ENCODE measurements at places on chromosomes 1 and 21. TPM values are rescaled to one million over a fixed set of nuclear protein-coding genes. Genes with fewer than 3 reads are reported as not detected.

- no peaks in the 10 kb centered on the region for H3K4me1 ChIP-seq
- no peaks in the 10 kb centered on the region for H3K36me3 ChIP-seq
- no peak overlapping the region for H3K4me3 ChIP-seq
- H3K27me3 ChIP-seq = peaks cover 20% of the 10 kb centered on the region
- no peak for DNase-seq
Measured at GRCh38 chr1:14015917-14016316, 315.9 kb downstream of the PRDM2 start.

GJB5 gene
- total RNA-seq = not detected

- no peak overlapping the region for H3K27ac ChIP-seq
- H3K4me1 ChIP-seq = peaks cover 60% of the 10 kb centered on the region
- no peak overlapping the region for H3K4me3 ChIP-seq
- DNase-seq = peak; percentile 38
Measured at GRCh38 chr1:230141021-230141648, 74.1 kb downstream of the GALNT2 start.

DNA sequence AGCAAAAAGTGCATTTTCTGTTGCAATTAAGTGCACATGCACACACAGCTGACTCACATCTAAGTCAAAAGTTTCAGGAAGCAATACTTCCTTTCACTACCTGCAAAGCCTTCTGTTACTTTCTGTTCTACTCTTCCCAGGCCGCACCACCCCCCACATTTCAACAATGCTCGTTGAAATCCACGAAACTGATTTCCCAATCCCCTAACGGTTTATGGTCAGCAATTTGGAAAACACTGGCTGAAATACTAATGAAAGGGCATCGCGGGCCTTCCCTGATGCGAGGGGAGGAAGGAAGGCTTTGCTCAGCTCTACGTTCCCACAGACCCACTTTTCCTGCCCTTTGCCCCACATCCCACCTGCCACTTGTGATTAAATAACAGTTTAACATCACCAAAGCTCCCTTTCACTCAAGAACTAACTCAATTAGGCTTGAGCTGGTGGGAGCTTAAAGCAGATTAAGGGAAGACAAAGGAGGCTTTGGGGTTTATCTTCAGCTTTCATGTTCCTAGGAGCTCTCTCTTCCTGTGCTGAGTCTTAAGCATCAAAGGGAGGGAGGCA is 243.2 kb upstream of the RAB4A start:
- H3K36me3 ChIP-seq = no peaks in the 10 kb centered on the region
- peak overlapping the region; percentile 54 for H3K27ac ChIP-seq
- peak overlapping the region; percentile 62 for H3K4me3 ChIP-seq
- no peaks in the 10 kb centered on the region for H3K27me3 ChIP-seq
- peaks cover 11% of the 10 kb centered on the region for H3K4me1 ChIP-seq

PTPRC gene
- 689 TPM for total RNA-seq

DNA sequence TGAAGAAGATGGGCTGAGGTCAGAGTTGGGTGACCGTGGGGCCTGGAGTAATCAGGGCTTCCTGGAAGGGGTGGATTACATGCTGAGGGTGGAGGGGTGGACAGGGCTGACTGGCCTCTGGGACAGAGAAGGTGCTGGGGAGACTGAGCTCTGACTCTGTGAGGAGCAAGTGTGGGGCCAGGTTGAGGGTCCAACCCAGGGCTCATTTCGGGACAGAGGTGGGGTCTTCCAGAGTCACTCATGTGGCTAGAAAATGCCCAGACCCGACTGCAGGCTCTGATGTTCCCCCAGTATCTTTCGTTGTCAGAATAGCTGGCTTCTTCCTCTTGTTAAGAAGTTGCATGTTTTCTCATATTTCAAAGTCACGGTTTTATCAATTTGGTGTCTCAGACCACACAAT is 311.8 kb downstream of the PTPRU start:
- H3K27me3 ChIP-seq = no peaks in the 10 kb centered on the region
- no peak overlapping the region for H3K27ac ChIP-seq
- no peak overlapping the region for H3K4me3 ChIP-seq
- DNase-seq = no peak

OR6N1 gene
- not detected for total RNA-seq

DNA sequence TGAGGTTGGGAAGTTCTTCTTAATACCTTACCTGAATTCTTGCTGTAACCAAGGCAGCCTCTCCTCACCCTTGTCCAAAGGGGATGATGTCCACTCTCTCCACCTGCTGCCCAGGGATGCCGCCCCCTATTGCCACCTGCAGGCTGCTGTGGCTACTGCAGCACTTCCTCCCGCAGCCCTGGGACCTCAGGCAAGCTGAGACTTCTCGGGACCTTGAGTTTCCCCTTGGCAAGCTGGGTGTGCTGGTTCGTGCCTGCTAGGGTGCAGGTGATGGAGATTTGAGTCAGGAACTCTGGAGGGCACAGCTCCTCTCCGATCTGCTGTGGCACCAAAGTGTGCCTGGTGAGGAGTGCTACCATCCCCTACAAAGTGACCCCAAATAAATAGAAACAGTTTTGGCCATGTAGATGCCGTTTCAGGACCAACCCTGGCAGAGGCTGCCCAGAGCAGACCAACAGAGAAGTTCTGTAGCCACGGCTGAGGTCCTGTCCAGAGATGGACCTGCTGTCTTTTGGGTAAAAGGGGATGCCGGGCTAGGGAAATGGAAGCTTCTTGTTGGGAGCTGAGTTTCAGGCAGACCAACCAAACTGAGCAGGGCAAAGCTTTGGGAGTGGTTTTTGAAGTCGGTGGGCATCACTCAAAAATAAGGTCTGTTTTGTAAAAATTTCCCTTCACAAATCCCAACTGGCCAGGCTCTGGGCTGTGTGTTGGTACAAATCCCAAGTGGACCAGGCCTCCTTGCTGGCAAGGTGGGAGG is 31.7 kb downstream of the RUNX3 start:
- peaks cover 21% of the 10 kb centered on the region for H3K36me3 ChIP-seq
- DNase-seq = peak; percentile 67
- peaks cover 23% of the 10 kb centered on the region for H3K4me1 ChIP-seq
- H3K4me3 ChIP-seq = no peak overlapping the region
- no peak overlapping the region for H3K27ac ChIP-seq
- no peaks in the 10 kb centered on the region for H3K27me3 ChIP-seq

DNA sequence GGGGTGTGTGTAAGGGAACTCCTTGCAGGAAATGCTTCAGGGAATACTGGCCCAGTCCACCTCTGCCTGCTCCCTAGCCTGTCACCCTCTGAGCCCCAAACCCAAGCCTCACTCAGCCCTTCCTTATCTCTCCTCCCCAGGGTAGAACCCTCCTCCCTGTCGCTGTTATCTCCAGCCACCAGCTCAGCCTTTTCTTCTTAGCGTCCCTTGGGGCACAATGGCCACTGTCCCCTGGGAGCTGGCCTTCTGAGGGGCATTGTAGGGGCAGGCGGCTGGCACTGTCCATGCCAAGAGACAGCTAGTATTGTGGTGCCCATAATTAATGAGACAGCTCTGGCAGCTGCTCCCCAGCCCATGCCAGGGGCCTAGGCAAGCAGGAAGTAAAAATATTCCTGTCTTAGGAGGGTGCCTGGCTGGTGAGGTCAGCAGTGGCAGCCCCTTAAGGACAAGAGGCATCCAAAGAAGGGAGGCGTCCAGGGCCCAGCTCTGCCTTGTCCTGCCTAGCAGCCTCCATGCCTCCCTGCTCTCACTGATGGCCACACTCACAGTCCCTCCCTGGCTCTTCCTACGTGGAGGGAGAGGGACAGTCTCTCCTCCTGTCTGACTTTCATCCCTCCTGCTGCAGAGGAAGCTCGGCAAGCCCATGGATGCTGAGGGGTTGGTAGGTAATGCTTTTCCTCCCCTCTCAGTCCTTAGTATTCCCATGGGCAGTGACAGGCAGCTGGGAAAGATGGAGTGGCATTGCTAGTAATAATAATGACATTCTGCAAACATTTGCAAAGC is 37.5 kb downstream of the KCNQ4 start:
- no peaks in the 10 kb centered on the region for H3K27me3 ChIP-seq
- no peaks in the 10 kb centered on the region for H3K36me3 ChIP-seq
- no peak overlapping the region for H3K27ac ChIP-seq
- DNase-seq = no peak
- no peak overlapping the region for H3K4me3 ChIP-seq

GRCh38 chr1:36735939-36736730 is 253.4 kb upstream of the CSF3R start:
- no peak overlapping the region for H3K27ac ChIP-seq
- DNase-seq = no peak
- H3K4me1 ChIP-seq = no peaks in the 10 kb centered on the region
- peaks cover 31% of the 10 kb centered on the region for H3K27me3 ChIP-seq

EPHA10 gene
- total RNA-seq = 0.33 TPM

DNA sequence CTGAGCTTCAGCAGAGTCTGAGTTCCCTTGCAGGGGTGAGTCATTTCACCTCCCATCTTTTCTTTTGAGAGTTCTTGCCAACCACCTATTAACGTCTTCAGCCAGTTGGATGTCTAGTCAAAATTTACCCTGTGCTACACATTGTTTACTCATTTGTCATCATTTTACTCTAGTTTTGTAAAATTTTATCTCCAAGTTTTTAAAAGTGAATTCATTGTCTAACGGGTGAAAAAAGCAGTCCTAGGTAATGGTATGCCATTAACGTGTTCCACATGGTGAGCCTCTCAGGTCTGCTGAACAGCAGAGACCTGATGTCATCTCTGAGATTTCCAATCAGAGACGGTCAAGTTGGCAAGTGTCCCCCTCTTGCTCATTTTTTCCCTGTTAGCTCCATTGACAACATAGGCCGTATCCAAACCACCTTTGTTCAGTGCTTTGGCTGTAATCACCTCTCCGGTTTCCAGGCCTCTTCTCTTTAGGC is 85.4 kb downstream of the TBX15 start:
- H3K27me3 ChIP-seq = no peaks in the 10 kb centered on the region
- DNase-seq = no peak
- H3K4me3 ChIP-seq = no peak overlapping the region
- H3K36me3 ChIP-seq = no peaks in the 10 kb centered on the region

DNA sequence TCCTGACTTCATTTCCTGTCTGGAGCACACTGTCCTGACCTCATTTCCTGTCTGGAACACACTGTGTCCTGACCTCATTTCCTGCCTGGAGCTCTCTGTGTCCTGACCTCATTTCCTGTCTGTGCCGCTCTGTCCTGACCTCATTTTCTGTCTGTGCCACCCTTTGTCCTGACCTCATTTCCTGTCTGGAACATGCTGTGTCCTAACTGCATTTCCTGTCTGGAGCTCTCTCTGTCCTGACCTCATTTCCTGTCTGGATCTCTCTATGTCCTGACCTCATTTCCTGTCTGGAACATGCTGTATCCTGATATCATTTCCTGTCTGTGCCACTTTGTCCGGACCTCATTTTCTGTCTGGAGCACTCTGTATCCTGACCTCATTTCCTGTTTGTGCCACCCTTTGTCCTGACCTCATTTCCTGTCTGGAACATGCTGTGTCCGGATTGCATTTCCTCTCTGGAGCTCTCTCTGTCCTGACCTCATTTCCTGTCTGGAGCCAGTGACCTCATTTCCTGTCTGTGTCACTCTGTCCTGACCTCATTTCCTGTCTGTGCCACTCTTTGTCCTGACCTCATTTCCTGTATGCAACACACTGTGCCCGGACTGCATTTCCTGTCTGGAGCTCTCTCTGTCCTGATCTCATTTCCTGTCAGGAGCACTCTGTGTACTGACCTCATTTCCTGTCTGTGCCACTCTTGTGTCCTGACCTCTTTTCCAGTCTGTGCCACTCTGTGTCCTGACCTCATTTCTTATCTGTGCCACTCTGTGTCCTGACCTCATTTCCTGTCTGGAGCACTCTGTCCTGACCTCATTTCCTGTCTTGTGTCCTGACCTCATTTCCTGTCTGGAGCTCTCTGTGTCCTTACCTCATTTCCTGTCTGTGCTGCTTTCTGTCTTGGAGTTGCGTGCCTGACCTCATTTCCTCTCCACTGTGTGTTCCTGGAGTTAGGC is 27.6 kb downstream of the SKI start:
- peaks cover 66% of the 10 kb centered on the region for H3K4me1 ChIP-seq
- H3K27me3 ChIP-seq = no peaks in the 10 kb centered on the region
- no peak overlapping the region for H3K27ac ChIP-seq
- H3K36me3 ChIP-seq = peaks cover 28% of the 10 kb centered on the region

MARK1 gene
- total RNA-seq = not detected

GRCh38 chr1:119697598-119697997 is 14.1 kb upstream of the PHGDH start:
- no peaks in the 10 kb centered on the region for H3K4me1 ChIP-seq
- peaks cover 16% of the 10 kb centered on the region for H3K27me3 ChIP-seq
- H3K27ac ChIP-seq = no peak overlapping the region
- no peak for DNase-seq
- peaks cover 4% of the 10 kb centered on the region for H3K36me3 ChIP-seq

- H3K4me1 ChIP-seq = no peaks in the 10 kb centered on the region
- H3K36me3 ChIP-seq = no peaks in the 10 kb centered on the region
- H3K27ac ChIP-seq = no peak overlapping the region
- H3K4me3 ChIP-seq = no peak overlapping the region
- DNase-seq = peak; percentile 60
Measured at GRCh38 chr21:41777951-41778815, 11.3 kb upstream of the RIPK4 start.

Data from activated naive CD4-positive, alpha-beta T cell treated with anti-CD3 and anti-CD28 coated beads for 36 hours (primary cell).